Left kidney (tissue), 8 donors: ENCODE measurements at places on chromosomes 5 and 9.

DNA sequence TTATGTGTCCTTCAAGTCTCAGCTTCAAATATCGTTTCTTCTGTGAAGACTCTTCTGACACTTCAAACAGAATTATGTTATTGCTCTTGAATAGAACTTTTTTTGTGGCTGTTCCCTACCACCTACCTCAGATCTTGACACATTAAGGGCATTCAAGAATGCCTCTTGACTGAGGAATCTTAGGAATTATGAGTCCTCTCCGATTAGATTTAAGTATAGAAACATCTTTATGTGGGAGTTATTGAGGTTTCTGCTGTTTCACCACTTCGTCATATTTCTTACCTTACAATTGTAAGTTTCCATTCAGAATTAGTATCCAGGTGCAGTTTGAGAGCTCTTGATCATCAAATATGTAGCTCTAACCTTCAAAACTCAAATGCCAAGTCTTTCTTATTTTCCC lies 324.2 kb upstream of the NUDT12 start:
- no peak for DNase-seq

DNA sequence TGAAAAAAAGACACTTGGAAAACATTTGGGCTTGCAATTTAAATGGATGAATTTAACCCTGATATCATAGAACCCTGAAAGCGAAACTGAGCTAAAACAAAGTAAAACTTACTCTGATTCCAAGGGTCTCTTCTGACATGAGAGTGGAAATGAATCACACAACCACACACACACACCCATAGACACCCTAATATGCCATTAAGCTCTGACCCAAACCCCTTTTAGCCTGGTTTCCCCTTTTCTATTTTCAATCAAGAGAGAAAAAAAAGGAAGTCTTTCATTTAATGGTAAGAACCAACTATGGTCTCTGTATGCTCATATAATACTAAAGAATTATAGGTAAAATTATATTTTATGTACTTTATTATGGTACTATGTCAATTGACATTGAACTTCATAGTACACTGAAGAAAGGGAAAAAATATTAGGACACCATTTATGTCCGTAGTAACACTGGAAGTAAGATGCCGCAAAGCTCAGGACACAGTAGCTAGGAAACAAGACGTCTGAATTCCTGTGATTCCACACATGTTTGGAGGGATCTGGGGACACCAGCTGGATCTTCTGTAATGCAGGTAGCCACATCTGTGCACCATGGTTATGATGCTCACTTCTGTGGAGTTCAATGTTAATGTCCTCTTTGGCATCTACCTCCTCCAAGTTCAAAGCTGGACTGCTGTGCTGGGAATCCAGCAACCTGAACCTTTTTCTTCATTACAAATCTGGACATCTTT lies 95.8 kb downstream of the PCSK1 start:
- DNase-seq, result no peak

- DNase-seq, result no peak
These were observed 5.5 kb downstream of the ANGPTL2 start for GRCh38 chr9:127116957-127117356.

DNA sequence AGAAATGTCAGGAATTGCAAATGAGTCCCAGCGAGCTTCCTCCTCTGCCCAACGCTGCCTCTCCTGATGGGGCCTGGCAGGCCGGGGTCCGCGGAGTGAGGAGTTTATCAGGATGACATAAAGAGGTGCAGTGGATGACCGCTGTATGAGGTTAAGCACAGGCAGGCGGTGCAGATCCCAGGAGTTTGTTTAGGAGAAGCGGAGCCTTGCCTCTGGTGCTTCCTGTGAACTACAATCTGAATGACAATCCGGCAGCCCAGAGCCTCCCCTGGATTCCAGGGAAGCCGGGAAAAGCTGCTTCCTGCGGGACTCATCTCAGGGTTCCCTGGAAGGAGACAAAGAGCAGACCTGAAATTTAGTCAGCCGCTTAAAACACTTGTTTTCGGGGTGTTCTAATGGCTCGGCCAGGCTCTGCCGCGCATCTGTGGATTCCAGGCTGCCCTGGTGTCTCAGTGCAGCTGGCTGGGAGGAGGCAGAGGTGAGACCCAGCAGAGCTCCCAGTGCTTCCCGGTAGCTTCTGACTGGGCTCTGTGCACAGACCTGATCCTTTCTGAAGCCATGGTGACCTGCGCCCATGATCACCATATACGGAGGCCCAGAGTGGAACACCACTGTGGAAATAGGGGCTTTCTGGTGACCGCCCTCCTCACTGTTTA lies 69.8 kb upstream of the IRX4 start:
- no peak for DNase-seq

DNA sequence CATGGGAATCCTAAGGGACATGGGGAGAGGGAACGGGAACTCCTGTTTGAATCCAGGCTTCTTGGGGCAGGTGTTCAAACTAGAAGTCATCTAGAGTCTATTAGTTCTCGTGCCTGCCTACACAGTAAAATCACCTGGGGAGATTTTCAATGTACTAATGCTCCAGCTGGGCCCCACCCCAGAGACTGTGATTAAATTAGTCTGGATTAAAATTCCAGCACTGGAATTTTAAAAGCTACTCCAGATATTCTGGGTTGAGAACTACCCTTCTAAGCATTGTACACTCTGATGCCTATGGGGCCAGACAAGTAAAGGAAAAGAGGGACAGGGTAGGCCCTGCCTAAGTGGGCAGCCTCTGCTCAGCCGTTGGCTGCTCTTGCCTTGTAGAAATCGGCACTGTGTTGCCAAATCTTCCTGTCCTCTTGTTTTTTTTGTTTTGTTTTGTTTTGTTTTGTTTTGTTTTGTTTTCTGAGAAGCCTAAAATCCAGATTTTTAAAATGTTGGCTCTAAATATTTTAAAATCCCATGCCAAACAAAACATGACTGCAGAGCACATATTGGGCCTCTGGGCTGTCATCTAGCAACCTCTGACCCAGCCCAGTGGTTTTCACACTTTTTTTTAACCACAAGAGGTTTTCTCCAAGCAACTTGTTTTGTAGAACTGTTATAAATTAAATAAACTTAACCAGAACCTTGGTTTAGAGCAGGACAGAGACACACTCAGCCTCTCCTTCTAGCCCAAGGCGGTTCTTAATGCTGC lies 29.0 kb downstream of the ADRB2 start:
- no peak for DNase-seq
